ENCODE measurements at places on chromosomes 12 and 14.

DNA sequence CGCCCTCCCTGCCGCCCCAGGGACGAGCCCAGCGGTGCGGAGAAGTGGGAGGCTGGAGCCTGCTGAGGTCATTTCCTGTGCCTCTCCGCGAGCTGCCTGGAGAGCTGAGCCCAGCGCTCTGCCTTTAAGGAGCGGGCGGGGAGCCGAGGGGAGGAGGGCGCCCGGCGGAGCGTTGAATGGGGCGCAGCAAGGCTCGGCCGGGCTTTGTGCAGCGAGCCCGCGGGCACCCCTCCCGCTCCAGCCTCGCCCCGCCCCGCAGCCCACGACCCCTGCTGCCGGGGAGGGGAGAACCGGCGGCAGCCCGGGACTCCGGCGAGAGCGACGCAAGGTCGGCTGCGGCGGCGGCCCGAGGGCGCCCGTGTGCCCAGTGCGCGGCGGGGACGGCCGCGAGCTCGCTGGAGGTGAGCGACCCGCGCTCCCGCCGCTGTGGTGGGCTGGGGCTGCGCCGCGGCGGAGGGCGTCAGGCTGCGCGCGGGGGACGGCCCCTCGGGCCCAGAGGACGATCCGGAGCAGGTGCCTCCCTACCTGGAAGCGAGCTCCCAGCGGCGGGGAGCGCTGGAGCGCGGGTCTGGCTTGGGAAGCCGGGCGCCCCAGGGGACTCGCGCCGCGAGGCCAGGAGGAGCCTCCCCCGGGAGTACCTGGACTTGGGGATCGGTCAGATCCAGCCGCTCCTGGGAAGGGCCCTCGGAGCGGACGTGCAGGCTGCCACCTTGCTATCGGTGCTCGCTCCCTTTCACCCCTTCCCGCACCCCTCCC lies at the start of gene PLEKHH1:
TSS of gene PLEKHH1 (plus strand) at position 293 of the 756 bp plus-strand sequence. CDS start 8,578 bp downstream, outside the sequence.
- peak; percentile 82 for DNase-seq

GRCh38 chr12:58412461-58413060 lies 471.2 kb downstream of the ATP23 start:
- DNase-seq = no peak

DNA sequence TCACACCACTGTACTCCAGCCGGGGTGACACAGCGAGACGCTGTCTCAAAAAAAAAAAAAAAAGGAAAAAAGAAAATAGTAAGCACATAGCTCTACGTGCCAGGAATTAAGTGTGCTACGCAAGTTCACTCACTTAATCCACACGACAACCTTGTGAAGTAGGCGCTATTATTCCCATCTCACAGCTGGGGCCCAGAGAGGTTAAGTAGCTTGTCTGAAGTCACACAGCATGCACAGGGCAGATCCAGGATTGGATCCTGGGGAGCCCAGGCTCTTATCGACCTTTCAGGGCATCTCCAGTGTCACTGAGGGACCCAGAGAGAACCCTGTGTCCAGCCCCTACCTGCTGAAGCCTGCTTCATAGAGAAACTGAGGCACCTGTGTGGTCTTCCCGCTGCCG lies 11.9 kb downstream of the DHX37 start:
- DNase-seq = no peak

- DNase-seq = peak; percentile 63
These were observed 182.9 kb upstream of the SLC38A2 start for GRCh38 chr12:46555406-46555852.

- DNase-seq = peak; percentile 75
These were observed 151.7 kb downstream of the NUAK1 start for GRCh38 chr12:105986779-105987684.

- no peak for DNase-seq
These were observed 44.0 kb downstream of the TAOK3 start for GRCh38 chr12:118328486-118329330.

DNA sequence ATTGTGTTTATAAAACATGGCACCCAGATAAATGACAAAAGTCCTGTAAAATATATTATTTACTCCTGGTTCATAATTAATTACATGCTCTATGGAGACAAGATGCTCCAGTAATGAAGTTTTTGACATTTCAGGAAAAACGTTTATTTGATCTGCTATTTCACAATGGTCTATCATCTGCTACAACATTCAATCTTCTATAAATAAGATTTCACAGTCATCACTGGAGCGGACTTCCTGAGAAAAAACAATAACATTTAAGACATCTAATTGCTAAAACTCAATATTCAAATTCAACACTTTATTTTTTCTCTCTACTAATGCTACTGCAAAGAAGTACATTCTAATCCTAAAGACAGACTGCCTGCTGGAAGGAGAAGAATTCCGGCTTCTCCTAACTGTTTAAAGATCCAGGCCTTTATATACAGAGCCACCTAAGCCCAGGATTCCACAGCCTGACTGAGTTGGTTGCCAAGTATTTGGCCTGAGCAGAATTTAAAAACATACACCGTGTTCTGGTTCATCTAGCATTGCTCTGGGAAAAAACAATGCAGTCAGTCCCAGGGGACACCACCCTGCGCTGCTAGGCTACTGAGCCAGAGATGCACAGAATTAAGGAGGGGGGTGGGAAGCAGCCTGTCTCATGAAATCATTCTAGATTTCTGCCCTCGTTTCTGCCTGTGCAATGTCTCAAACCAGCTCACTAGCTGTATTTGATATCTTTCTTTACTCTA lies 58.0 kb downstream of the TMTC1 start:
- no peak for DNase-seq

- DNase-seq = no peak
These were observed 72.6 kb downstream of the BTG1 start for GRCh38 chr12:92073094-92073493.

GRCh38 chr12:122909442-122910288 lies 13.7 kb upstream of the VPS37B start:
- no peak for DNase-seq

- DNase-seq = no peak
These were observed 91.4 kb upstream of the TMPO start for GRCh38 chr12:98423963-98424362.

DNA sequence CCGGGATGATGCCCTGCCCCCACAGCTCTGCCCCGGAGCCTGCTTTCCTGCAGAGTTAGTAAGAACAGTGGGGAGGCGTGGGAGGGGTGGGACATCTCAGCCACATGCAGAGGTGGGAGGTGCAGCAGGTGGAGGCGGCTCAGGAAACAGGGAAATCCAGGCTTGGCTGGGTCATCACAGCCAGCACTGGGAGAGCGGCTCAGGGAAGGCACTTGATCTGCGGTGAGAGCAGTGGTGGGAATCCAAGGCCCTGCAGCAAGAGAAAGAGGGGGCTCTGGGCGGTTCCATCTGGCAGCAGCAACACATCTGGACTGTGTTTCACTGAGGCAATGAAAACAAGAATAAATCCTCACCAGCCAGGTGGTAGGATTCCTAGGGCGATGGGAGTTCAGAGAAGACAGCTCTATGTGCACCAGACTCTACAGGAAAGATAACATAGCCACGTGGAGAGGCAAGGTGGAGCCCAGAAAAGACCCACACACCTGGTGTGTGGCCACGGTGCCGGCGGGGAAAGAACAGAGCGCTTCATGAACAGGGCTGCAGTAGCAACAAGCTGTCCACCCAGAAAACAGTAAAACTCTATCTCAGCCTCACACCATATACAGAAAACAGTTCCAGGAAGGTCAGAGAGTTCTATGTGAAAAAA lies 57.6 kb downstream of the CCDC85C start:
- no peak for DNase-seq

GRCh38 chr12:117507548-117507947 lies 146.1 kb upstream of the NOS1 start:
- DNase-seq = no peak

DNA sequence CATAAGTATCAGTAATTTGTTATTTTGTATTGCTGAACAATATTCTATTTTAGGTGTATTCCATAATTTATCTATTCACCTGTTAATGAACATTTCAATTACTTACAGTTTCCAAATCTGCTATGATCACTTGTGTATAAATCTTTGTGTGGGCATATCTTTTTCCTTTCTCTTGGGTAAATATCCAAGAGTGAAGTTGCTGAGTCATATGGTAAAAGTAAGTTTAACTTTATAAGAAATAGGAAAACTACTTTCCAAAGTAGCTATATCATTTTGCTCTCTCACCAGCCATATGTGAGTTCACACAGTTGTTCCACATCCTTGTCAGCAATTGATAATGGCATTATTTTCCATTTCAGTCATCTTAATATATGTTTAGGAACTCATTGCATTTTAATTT lies 66.6 kb upstream of the KITLG start:
- no peak for DNase-seq

GRCh38 chr12:68585966-68586365 lies 24.7 kb upstream of the RAP1B start:
- no peak for DNase-seq

GRCh38 chr12:91663310-91663709 lies 480.7 kb upstream of the DCN start:
- DNase-seq = no peak

GRCh38 chr12:82475211-82475610 lies 116.9 kb downstream of the METTL25 start:
- DNase-seq = no peak

DNA sequence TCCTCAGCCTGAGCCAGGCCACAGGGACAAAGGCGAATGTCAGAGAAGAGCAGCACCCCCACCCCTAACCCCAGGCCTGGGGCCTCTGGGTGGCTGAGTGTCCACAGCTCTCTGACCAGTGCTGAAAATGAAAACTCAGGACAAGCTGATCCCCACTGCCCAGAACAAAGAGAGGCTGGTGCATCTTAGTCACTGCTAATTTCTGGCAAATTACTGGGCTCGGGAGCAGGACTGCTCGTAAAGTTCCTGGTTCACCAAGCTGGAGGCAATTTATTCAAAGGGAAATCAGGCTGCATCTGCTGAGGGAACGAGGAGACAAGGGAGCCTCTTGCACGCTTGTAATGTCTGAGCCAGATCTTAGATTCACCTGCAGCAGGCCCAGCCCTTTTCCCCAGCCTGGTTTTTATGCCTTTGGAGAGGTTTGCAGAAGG lies 43.2 kb downstream of the CALM1 start:
- DNase-seq = no peak

- no peak for DNase-seq
These were observed at the start of gene TMPRSS12 for GRCh38 chr12:50842637-50843493. TSS of gene TMPRSS12 (plus strand) at chr12:50842926. CDS start at chr12:50842965, 39 bp downstream.

GRCh38 chr14:102007916-102008418 lies 43.6 kb downstream of the DYNC1H1 start:
- DNase-seq = no peak

- DNase-seq = no peak
These were observed 72.0 kb upstream of the PSMA6 start for GRCh38 chr14:35220027-35220676.

DNA sequence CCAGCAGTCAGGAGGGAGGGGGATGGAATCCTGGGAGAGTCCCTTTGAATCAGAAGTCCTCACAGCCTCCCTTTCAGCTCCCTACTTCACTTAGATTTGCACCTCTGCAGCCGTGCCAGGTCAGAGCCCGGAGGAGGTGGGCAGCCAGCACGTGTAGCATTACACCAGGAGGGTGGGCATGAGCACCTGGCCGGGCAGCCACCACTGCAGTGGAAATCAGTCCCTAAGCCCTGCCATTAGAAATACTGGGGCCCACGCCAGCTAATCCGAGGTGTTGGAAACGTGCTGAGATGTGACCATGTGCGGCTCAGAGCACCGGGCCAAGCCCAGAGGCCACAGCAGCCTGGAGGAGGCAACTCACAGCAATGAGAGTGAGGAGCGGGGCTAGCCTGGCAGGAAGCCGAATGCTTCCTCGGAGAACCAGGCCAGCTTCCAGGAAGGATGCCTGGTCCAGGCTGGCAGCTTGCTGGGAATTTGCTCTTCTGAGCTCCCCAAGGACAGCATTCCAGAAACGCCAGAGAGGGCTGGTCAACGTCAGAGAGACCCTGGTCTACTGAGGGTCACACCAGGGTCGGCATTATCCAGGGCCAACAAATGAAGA lies 9.4 kb upstream of the CACNA2D4 start:
- peak; percentile 29 for DNase-seq

DNA sequence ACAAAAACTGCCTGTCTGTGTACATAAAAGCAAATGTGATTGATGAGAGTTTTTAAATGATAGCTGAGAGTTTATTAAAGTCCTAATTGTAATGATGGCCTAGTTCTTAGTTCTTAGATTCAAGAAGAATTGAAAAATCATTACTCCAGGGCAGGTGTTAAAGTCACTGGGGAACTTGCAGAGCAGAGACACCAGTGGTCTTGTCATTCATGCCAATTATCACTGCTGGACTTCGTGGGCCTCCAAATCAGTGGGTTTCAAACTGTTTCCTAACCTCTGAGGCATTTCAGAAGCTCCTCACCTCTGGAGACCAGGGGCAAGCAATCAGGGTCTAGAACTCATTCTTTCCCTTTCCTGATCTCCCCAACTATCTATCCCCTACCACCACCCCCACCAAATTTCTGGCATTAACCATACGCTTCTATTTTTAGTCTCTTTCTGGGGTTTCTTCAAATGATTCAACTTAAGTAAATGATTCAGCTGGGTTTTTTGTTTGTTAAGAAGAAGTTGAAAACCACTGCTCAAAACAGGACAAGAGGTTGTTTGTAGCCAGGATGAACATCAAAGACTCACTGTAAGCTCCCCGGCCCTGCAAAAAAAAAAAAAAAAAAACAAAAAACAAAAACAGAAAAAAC lies 80.1 kb downstream of the CEP83 start:
- no peak for DNase-seq

GRCh38 chr12:46887870-46888269 lies 62.1 kb upstream of the SLC38A4 start:
- DNase-seq = no peak

DNA sequence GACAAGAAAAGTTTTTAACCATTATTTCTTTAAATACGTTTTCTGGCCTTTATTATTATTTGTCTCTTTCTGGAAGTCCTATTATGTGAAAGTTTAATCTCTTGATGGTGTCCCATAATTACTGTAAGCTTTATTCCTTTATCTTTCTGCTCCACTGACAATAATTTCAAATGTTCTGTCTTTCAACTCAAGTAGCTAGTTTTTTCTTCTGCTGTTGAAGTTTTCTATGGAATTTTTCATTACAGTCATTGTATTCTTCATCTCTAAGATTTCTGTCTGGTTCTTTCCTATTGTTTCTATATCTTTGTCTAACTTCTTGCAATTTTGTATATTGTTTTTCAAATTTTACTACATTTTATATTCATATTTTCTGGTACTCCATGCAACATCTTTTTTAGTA lies 173.6 kb upstream of the MGAT4C start:
- DNase-seq = no peak

GRCh38 chr12:132451172-132451835 lies 38.6 kb upstream of the FBRSL1 start:
- DNase-seq = no peak

DNA sequence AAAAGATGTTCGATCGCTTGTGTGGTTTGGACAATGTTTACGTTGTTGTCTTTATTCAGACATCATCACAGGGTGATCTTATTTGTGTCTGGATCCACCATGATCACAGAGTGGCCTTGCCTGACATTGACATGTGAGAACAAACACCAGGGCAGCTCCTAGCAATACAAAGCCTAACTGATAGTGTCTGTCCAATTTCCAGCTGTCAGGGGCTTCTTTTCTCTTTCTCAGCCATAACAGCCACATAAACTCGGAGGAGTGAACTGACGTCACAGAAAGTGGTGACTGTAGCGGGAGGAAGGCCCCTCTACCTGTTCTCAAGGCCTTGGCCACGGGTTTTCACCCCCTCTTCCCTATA lies 5.8 kb upstream of the SLC6A13 start:
- DNase-seq = no peak

- DNase-seq = no peak
These were observed 1.9 kb upstream of the ITGB7 start for GRCh38 chr12:53208877-53209463.

Data from AG08395 (cell line).